ENCODE measurements at places on chromosomes 2 and 18.

- DNase-seq: no peak
Measured at GRCh38 chr2:81412681-81413080, 1108.1 kb upstream of the LRRTM1 start.

DNA sequence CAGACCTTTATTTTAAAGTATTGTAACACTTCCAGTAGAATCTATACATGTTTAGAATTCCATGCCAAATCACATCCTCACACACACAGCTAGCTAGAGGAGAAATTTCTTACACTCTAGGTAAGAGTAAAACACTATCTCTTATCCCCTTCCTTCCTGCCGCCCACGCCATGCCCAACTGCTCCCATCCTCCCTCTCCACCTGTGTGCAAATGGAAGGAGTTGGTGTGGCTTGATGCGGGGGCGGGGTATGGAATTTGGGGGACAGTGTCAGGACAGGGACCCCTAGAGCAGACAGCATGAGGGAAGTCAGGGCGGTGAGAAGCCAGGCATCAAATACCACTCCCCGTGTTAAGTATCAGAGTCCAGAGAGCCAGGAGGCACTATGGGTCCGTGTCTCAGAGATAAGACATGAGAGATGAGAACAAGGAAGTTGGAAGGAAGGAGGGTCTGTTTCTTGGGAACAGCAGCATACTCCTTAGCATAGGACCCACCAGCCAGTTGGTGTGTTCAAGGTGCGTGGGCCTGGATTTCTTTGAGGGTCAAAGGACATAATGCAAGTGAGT lies 48.6 kb upstream of the NOSTRIN start:
- no peak for DNase-seq

DNA sequence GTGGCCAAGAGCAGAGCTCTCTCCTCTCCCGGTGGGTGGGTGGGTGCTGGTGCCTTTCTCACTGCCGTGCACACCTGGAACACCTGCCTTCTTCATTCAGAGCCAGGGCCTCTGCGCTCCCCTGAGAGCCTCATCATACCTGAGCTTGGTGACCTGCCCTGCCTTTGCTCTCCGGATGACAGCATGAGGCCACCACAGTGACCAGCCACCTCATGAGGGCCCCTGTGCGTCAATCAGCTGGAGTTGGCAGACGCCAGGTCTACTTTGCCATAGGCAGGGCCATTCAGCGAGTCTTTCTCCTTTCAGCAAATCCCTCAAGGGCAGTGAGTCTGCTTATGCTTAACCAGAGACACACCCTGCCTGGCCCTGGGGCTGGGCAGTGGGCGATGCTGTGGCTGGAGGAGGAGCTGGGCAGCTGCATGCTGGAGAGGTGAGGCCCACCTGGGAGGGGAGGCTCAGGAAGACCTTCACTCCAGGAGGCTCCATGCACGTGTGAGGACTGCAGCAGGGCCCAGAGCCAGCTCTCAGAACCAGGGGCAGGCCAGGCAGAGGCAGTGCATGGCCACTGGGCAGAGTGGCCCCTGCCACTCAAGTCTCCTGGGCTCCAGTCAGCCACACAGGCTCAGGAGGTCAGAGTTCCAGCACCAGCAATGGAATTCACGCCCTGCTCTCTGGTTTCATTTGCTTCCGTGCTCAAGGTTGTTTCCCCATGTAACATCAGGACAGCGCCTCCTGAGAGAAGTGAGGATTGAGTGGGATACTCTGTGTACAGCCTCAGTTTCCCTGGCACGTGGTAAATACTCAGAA lies 417.5 kb upstream of the MYT1L start:
- DNase-seq: no peak

DNA sequence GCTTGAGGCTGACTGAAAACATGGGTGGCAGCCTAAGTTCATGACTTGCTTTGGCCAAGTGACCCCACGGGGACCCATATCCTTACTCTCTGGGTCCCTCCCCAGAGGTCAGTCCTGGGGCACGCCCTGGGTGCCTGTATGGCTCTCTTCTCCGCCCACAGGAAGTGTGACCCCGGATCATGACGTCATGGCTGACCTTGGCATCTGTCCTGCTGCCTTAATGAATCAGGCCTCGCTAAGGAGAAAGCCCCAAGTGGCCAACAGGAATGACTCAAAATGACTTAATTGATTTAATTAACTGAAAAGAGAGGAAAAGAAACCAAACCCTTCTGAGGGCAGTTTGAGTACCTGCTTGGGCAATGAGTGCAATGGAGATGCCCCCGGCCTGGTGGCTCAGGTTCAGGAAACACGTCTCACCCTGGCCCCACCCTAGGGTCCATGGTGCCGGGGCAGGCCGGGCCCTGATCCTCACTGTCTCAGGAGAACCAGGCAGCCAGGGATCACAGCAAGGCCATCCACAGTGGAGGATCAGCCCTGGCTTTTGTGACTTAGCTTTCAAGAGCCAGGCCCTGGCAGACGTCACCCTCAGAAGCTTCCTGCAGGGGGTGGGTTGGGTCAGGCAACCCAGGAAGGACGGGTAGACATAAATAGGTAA lies 112.0 kb downstream of the CYP26B1 start:
- DNase-seq: peak; percentile 61

- DNase-seq: peak; percentile 49
Measured at GRCh38 chr2:207260947-207261346, 95.2 kb upstream of the KLF7 start.

- DNase-seq: peak; percentile 53
Measured at GRCh38 chr2:24438106-24438505, 52.9 kb upstream of the NCOA1 start.
